Left kidney (tissue), 8 donors: ENCODE measurements at places on chromosomes 6 and 20.
A peak's percentile ranks its signal among the peaks of the same experiment; 100 is the strongest.

DNA sequence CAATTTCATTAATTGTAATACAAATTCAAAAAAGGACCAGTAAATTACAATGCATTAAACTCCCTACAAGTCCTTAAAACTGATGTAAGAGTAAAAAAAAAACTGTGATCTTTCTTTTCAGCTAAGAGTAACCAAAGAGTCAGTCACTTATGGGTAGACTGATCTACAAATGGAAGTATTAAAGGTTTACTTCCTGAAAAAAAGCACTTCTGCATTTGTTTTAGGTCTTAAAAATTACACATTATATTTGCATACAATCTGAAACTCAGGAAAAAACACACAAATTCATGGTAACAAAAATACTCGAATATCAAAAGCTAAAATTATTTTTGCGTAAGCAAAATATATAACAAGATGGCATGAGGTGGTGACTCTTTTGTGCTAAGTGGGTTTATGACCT is 23.5 kb downstream of the USP49 start:
- no peak for DNase-seq

DNA sequence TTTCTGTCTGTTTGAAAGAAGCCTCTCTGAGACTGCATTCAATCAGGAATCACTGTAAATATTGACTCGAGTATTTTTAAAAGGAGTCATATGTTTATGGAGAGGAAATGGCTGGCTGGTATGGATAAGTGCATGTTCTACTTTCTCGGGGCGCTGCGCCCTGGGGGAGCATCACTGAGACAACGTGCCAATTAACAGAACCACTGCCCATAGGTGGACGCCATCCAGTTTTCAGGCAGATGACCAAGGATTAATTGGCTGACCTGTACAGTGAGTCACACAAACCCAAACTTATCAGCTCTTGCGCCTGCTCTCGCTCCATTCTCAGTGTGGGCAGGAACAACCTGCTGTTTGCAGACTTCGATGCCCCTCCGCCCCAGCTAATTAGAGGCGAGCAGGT is 571.2 kb downstream of the QKI start:
- no peak for DNase-seq

DNA sequence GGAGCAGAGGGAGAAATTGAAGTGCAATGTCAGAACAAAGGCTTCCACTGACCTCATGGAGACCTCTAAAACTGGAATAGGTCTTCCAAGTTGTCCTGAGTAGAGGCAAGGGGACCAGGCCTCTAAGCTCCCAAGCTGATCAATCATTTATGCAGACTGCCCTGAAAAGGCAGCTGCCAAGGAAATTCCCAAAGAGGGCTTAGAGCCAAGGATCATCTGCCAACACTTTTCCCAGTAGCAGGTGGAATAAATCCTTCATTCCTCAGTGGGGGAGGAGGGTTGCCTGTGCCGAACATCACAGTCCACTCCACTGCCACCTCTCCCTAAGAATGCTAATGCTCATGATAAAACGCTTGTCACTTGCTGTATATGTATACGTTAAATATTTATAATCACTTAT is 29.3 kb upstream of the RALY start:
- no peak for DNase-seq

GRCh38 chr6:24720131-24720603 is 1.2 kb upstream of the C6orf62 start:
- DNase-seq, result peak; percentile 39

DNA sequence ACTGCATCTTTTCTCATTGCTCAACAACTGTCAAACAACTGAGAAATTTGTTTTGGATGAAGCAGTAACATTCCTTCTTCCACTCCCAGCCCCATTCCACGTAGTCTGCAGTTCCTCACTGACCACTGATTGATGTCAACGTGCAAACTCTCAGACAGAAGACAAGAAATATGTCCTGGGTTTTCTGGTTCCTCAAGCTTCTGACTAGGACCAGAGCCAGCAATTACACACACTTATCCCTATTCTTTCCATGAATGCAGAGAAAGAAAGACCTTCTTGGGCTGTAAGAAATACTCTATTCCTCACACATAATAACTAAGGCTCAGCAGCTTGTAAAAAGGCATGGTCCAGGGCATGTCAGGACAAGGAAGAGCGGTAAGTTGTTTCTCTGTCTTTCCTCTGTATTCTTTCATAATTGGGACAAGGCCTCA is 790.1 kb upstream of the SLC35B3 start:
- no peak for DNase-seq

- no peak for DNase-seq
Measured at GRCh38 chr20:24379484-24379927, 89.9 kb upstream of the SYNDIG1 start.

GRCh38 chr6:13668291-13668928 is 43.2 kb downstream of the RANBP9 start:
- no peak for DNase-seq

- no peak for DNase-seq
Measured at GRCh38 chr6:11494786-11495564, 42.6 kb upstream of the TMEM170B start.

DNA sequence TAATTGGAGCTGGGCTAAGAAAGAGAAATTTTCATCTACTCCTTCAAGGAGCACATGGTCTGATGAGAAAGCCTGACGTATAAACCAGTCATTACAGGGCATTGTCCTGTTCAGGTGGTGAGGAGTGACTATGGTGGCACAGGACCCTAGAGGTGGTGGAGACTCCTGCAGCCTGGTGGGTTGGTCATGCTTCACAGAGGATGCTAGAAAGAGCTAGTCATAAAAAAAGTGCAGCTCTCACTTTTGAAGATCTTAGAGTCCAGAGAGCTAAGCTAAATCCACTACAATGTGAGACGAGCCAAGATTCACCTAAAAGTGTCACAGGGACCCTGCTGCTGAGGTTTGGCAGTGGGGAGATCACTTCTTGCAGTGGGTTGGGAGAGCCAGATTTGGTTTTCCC is 9.8 kb upstream of the ZNF831 start:
- DNase-seq, result no peak

DNA sequence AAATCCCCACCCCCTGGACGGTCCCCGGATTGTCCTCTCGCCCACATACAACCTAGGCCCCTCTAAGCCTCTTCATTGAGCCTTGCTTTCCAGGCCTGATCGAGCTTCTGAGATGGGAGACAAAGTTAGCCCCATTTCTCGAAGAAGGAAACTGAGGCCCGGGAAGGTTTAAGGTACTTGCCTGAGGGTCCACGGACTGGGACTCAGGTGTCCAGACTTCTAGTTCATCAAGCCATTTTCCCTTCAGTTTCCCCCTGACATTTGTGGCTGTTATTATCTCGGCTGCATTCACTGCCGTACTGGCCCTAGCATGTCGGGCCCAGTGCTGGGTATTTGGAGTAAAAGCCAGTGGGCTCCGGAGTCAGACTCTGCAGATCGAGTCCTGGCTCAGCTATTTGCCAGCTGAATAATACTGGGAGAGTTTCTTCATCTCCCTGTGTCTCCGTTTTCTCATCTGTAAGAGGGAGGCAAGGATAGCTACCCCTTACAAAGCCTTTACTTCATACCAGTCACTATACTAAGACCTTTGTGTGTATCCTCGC is 633 bp downstream of the RPRD1B start:
- no peak for DNase-seq

DNA sequence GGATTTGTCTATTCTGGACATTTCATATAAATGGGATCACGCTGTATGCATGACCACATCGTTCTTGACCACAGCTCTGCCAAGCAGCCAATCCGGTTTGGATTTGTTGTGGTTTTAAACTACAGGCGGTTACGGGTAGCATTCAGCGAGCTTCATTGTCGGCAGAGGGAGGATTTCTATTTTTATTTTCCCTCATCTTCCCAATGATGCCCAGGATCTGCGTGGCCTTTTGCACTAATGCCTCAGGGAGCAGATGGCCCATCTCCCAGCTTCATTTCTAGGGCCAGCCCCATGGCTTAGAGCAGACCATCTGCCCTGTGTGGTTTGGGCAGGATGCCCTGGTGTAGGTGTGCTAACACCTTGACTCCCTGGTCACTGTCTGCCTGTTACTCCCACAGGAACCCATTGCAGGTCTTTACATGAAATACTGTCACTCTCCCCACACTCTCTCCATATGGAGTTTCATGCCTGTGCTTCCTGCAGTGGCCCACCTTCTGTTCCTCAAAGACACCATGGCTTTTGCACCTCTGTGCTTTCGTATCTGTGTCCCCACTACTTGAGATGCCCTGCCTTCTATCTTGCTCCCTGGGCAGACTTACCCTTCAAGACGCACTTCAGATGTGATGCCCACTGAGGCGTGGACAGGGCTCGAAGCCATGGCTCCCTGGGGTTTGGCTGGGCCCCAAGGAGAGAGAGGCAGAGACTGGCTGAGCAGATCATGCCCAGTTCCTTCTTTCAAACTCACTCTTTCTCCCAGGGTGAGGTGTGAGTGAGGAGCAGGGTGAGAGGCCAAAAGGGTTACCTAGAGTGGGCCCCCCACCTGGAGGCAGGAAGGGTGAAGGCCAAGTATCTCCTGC is 26.0 kb downstream of the SDCBP2 start:
- no peak for DNase-seq

DNA sequence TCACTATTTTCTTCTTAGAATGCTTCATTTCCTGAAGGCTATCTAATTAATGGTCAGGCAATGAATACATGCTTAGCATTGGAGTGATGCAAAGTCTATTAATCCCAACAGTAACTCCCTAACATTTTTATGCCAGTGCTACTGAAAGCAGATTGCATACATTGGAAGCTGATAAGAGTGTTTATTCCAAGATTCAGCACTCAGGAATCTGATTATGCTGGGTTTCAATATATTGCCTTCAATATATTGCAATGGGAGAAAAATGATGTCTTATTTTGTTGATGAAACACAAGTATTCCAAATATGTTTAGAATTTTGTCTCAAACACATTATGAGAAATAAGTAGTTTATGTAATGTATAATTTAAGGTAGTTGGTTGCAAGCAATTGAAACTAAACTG is 26.7 kb upstream of the TRDN start:
- DNase-seq, result no peak

GRCh38 chr20:37223053-37223452 is 38.6 kb downstream of the GHRH start:
- DNase-seq, result no peak

DNA sequence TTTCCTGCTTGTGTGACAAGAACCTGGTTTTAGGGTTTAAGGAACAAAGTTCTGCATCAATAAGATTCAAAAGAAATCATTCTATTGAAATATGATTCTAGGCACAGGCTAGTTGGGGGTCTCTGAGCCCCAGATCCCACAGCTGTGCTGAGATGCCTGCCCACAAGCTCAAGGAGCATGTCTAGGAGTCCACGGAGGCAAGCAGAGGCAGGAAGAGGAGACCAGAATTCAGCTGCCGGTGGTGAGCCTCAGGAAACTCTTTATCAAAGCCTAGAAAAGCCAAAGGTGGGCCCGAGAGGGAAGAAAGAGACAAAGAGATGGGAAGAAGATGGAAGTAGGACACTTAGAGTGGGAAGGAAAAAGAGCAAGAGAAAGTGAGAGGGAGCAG is 40.7 kb upstream of the DDR1 start:
- DNase-seq, result no peak

- peak; percentile 86 for DNase-seq
Measured at GRCh38 chr20:46562373-46563169, 12.1 kb upstream of the OCSTAMP start.

- DNase-seq, result peak; percentile 14
Measured at GRCh38 chr6:144944106-144944505, 659.0 kb downstream of the UTRN start.

GRCh38 chr6:109240370-109241084 is 141.7 kb downstream of the CD164 start:
- DNase-seq, result no peak

DNA sequence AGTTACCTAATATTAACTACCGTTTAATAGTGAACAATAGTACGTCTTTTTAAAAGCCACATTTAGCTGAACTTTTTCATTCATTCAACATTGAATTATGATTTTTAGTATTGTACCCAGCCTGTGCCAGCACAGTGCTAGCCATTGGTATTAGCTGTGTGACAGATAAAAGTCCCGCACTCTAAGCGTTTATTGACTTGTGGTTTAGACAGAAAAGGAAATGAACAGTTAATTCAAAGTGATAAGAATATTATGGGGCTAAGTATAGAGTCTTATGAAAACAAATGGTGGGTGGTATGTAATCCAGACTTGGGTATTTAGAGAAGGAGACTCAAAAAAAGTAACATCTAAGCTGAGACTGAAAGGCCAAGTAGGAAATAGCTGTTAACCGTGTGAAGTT is 202.3 kb downstream of the RPS12 start:
- DNase-seq, result no peak

GRCh38 chr20:47610247-47610944 is 108.7 kb downstream of the NCOA3 start:
- no peak for DNase-seq

- DNase-seq, result no peak
Measured at GRCh38 chr6:53486679-53487078, 58.2 kb downstream of the GCLC start.

GRCh38 chr6:109595998-109596397 is 95.0 kb downstream of the AK9 start:
- DNase-seq, result no peak

GRCh38 chr20:884983-885952 is 30.9 kb downstream of the ANGPT4 start:
- peak; percentile 59 for DNase-seq

DNA sequence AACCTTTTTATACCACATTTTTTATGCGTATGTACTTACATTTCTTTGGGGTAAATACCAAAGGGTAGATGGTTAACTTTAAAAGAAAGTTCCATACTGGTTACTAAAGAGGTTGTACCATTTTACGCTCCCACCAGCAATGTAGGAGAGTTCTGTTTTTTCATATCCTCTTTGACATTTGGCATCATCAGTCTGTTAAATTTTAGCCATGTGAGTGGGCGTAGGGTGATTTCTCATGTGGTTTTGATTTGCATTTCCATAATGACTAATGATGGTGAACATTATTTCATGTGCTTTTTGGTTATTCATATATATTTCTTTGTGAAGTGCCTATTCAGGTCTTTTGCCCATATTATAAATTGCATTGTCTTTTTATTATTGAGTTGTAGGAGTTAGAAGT is 194.2 kb downstream of the PRL start:
- no peak for DNase-seq

GRCh38 chr6:154558984-154559383 is 48.5 kb upstream of the CNKSR3 start:
- no peak for DNase-seq

DNA sequence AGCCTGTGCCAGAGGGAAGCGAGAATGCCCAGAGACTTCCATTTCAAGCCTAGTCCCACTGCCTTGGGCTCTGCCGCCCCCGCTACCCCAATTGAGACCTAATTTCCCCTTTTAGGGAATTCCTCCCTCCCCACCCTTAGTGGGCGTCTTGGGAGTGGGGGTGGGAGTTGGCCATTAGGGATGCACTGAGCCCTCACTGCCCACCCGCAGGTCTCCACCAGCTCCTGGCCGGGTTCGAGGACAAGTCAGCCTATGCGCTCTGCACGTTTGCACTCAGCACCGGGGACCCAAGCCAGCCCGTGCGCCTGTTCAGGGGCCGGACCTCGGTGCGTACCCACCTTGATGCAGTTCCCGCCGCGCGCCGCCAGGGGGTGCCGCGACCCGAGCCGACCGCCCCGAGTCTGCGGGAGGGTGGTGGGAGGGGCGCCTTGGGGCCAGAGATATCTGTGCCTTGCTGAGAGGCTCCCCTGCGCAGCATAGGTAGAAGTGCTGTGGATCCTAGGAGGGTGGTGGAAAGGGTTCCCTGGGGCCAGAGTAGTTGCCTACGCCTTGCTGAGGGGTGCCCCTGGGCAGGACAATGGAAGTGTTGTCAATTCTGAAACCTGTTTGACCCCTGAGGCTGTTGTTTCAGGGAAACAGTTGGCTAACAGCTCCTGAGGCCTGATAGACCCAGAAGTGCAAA is 9.2 kb downstream of the ITPA start:
- no peak for DNase-seq
